ENCODE measurements at places on chromosomes 6 and 20.
A peak's percentile ranks its signal among the peaks of the same experiment; 100 is the strongest.

DNA sequence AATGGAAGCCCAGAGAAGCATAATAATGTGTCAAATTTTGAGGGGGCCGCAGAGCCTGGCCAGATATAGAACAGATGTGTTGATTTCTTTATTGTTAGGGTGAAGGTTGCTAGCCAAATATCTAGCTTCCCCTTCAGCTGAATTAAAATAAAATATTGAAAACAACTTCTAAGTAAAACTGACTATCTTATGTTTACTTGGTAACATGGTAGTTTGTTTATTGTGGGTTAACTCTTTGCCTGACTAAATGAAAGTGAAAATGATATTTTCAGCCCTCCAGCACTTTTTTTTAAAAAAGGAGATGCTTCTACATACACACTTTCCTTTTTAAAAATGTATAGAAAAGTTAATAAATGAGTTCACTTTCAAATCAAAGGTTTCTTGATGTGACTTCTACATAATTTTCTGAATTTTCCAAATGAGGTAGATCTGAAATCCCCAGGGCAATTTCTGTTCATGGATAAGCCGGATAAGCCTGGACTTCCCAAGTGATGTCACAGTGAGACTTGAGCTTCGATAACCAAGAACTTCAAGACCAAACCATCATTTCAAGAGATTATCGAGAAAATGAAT is 172.1 kb upstream of the OLIG3 start:
- no peak for DNase-seq

GRCh38 chr6:53840027-53840426 is 45.2 kb downstream of the LRRC1 start:
- no peak for DNase-seq

- peak; percentile 75 for DNase-seq
Measured at GRCh38 chr6:44237813-44238433, 9.0 kb upstream of the HSP90AB1 start.

GRCh38 chr6:116471531-116471930 is 10.4 kb downstream of the CALHM6 start:
- DNase-seq, result no peak

DNA sequence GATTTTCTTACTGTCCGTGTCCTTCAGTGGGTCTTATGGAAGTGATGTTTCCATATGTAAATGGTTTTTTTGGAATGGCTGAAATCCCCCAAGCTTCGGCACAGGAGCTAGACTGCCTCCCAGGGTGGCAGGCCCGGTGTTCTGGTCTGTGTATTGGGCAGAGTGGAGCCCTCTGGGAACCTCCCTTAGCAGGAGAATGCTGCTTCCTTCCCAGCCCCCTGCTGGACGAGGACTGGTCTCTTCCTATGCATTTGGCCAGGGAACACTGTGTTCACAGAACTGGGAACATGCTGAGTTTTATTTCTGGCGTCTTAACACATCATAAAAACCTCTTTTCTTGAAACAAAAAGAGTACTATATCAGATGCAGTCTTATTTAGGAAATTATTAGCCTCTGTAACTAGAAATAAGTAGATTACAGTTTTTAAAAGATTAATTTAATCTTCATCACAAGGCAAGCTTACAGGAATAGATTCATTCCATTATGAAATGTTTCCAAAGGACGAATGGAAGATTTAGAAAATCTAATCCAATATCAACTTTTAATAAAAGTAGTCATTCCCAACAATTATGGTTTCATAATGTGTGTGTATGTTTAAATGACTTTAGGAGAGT is 56.6 kb downstream of the SYTL3 start:
- no peak for DNase-seq

DNA sequence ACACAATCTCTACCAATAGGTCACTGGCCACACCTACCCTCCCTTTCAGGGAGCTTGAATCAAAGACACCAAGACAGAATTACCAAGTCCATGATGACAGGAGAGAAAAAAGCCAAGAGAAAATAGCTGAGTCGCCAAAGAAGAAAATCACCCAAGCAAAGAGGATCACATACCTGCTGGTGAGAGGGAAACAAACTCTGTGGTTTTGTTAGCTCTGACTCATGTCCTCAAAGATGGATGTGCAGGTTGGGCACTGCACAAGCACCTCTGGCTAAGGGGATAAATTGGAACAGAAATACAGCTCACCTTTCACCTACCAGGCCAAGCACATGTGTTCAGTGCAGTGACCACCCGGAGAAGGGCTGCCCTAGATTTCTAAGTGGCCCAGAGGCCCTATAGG is 114.8 kb downstream of the TFAP2A start:
- no peak for DNase-seq

GRCh38 chr6:39819228-39819627 is 27.1 kb downstream of the DAAM2 start:
- DNase-seq, result no peak

Measured in stimulated activated CD4-positive, alpha-beta T cell treated with anti-CD3 and anti-CD28 coated beads, Interleukin-4, amount 100 ng/mL, for 4 hours (primary cell).